ENCODE measurements at places on chromosomes 1 and 21.

- no peak for DNase-seq
Measured at GRCh38 chr1:8523666-8524206, 205.8 kb downstream of the SLC45A1 start.

DNA sequence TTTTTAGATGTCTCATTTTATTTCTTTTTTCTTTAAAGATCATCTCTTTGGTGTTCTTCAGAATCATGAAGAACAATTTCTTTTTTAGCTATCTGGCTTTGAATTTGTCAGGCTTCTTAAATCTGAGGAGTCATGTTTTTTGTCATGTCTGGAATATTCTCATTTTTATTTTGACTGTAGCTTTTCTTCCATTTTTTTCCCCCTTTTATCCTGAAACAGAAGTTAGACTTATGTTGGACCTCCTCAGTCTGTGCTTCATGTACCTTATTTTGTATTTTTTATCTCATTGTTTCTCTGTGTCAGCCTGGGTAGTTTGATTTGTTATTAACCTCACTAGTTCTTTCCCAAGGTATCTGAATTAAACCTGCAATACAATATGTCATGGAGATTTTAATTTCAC, 319.2 kb upstream of the ADGRL4 start:
- DNase-seq: no peak

- no peak for DNase-seq
Measured at GRCh38 chr1:20928146-20928545, 141.0 kb upstream of the HP1BP3 start.

DNA sequence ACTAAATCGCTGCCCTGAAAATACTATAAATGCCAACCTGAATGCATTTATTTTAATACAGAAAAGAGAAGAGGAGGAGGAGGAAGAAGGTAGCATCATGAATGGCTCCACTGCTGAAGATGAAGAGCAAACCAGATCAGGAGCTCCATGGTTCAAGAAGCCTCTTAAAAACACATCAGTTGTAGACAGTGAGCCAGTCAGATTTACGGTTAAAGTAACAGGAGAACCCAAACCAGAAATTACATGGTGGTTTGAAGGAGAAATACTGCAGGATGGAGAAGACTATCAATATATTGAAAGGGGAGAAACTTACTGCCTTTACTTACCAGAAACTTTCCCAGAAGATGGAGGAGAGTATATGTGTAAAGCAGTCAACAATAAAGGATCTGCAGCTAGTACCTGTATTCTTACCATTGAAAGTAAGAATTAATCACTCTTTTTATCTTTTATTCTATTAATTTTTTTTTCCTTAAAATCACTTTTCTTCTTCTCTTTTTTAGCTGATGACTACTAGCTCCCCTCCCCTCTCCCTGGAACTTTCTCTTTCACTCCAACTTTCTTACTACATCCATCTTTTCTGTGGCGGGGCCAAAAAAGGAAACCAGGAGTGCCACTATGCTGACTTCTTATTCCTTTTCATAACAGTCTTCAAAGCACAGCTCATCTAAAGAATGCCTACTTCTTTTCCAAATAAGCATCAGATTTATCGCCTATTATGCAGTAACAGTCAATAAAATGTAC, 36.3 kb downstream of the FUBP1 start:
- DNase-seq: no peak

DNA sequence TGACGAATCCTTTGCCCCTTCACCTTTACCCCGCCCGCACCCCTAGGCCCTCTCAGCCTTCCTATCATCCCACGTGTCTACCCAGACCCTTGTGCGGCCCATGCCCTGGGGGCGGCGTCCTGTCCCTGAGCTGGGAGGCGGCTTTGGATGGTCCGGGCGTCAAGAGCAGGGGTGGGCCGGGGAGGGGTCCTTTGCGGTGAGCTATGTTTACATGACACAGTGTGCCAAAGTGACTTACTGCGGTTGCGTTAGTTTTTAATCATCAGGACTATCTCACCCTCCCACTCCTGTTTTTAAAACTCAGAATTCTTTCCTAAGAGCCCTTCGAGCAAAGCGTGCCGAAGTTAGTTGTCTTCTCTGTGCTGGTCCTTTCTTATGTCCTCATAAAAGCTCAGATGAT, 144.6 kb downstream of the PGBD5 start:
- DNase-seq: no peak
